ENCODE measurements at places on chromosomes 1 and 21. TPM values are rescaled to one million over a fixed set of nuclear protein-coding genes. Genes with fewer than 3 reads are reported as not detected.

The S100A3 gene
- 2.5 TPM for total RNA-seq

The TTC34 gene
- total RNA-seq = 0.32 TPM

The GPR37L1 gene
- not detected for total RNA-seq

The PEAR1 gene
- total RNA-seq = 10.4 TPM

The POGZ gene
- total RNA-seq = 46.0 TPM

The DNAH14 gene
- total RNA-seq = 4.5 TPM

All from heart right ventricle (tissue), 16 donors.